ENCODE measurements at places on chromosomes 11 and 22.

DNA sequence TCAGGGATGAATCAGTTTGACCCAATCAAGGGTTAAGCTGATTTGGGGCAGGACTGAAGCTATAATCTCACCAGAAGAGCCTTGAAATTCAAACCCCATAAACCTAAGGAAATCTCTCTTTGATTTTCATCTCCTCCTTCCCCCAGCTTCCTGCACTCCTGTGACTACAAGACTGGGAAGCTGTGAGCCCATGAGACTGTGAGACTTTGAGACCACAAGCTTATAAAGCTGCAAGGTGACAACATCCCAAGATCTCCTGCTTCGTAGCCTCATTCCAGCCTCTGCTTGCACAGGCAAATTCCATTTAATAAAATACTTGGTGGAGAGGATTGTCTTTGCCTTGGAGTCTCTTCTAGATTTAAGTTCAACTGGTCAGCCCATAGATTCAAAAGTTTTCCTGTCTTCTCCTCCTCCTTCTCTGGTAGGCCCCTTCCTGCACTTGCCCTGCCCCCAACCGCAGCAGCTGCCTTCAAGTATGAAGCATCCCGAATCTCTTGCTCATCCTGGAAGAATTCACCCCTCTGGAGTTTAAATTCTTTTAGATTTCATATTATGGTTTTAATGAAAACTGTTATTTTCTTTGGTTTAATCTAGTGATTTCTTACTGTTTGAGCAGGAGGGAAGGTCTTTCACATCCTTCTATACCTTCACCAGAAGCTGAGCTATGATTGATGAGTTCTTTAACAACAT lies 42.1 kb downstream of the PAMR1 start:
- H3K4me1 ChIP-seq = no peaks in the 10 kb centered on the region
- no peak for DNase-seq
- H3K27me3 ChIP-seq = peaks cover 3% of the 10 kb centered on the region
- H3K4me3 ChIP-seq = no peak overlapping the region

GRCh38 chr11:2214527-2215229 lies 43.1 kb upstream of the TH start:
- H3K4me3 ChIP-seq = no peak overlapping the region
- no peaks in the 10 kb centered on the region for H3K36me3 ChIP-seq
- H3K27ac ChIP-seq = no peak overlapping the region

DNA sequence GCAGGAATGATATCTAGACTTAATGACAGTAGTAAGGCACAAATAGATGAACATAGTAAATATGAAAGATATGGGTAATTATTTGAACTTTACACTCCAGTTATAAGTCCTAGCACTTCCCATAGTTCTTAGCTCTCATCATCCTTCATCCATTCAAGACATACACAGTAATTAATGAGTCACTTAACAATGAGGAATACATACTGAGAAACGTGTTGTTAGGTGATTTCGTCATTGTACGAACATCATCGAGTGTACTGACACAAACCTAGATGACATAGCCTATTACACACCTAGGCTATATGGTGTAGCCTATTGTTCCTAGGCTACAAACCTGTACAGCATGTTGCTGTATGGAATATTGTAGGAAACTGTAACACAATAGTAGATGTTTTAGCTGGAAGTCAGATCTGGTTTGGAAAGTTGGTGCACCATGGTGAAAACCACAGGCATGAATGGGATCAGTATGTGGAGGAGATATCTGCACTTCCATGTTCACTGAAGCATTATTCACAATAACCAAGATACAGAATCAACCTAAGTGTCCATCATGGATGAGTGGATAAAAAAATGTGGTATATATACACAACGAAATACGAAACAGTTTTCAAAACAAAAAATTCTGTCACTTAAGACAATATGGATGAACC lies 229.9 kb upstream of the PITPNB start:
- DNase-seq = no peak
- no peaks in the 10 kb centered on the region for H3K27me3 ChIP-seq
- no peak overlapping the region for H3K4me3 ChIP-seq
- peaks cover 4% of the 10 kb centered on the region for H3K4me1 ChIP-seq
- H3K36me3 ChIP-seq = no peaks in the 10 kb centered on the region

DNA sequence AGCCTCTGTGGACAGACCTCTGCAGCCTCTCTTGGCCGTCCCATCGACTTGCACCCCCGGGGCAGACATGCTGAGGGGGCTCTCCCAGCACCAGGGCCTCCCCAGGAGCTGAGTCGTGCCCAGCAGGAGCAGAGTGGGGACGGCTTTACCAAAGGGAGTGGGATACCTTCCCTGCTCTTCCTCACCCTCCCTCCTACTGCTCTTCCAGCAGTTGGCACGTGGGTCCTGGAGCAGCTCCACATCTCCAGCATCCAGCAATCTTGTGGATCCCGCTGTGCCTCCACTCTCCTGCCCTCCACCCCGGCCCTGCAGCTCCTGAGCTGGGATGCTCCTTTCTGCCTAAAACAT lies 854.0 kb downstream of the BRD1 start:
- H3K27me3 ChIP-seq = no peaks in the 10 kb centered on the region
- DNase-seq = no peak
- H3K4me3 ChIP-seq = no peak overlapping the region
- no peak overlapping the region for H3K27ac ChIP-seq
- no peaks in the 10 kb centered on the region for H3K36me3 ChIP-seq
- H3K4me1 ChIP-seq = no peaks in the 10 kb centered on the region

DNA sequence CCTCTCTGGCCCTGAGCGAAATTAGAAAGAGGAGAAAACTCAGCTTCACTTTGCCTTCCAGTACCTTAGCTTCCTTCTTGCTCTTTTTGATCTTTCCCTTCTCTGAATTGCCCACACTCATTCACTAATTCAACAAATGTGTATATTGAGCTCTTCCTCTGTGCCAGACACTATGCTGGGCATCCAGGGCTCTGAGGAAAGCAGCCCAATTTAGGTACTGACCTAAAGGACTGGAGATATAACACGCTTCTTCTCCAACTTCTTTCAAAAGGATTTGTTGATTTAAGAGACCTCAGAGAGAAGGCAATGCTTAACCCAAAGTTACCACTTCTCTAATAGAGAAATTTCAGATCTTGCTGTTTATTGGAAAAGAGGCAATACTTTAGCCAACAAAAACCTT lies 103.6 kb downstream of the TMPRSS5 start:
- no peak for DNase-seq
- H3K27ac ChIP-seq = peak overlapping the region; percentile 64
- peaks cover 20% of the 10 kb centered on the region for H3K4me1 ChIP-seq
- H3K4me3 ChIP-seq = no peak overlapping the region

DNA sequence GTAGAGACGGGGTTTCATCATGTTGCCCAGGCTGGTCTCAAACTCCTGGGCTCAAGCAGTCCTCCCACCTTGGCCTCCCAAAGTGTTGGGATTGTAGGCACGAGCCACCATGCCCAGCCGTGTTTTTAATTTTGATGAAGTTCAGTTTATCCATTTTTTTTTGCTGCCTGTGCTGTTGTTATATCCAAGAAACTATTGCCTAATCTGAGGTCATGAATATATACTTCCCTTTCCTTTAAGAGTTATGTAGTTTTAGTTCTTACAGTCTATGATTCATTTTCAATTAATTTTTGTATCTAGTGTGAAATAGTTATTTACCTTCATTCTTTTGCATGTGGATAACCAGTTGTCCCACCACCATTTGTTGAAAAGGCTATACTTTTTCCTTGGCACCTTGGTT lies 50.3 kb upstream of the SORL1-AS1 start:
- H3K4me3 ChIP-seq = no peak overlapping the region
- H3K36me3 ChIP-seq = no peaks in the 10 kb centered on the region
- H3K27ac ChIP-seq = no peak overlapping the region
- no peaks in the 10 kb centered on the region for H3K4me1 ChIP-seq
- no peak for DNase-seq

DNA sequence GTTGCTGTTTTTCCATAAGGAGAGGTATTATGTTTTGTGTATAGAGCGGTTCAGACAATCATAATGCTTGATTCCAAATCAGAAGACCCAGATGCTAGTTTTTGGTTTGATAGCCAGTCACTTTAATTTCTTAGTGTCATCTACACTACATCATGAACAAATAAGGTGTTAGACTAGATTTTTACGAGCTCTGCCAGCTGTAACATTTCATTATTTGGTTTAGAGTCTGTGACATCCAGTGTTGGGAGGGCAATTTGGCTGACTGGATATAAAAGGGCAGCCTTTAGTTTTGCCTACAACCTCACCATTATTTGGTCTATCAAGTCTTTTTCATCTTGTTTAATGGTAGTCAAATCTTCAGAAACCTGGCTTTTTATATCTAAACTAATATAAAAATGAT lies 30.2 kb upstream of the FBXO3 start:
- DNase-seq = no peak
- no peaks in the 10 kb centered on the region for H3K36me3 ChIP-seq
- no peak overlapping the region for H3K27ac ChIP-seq

DNA sequence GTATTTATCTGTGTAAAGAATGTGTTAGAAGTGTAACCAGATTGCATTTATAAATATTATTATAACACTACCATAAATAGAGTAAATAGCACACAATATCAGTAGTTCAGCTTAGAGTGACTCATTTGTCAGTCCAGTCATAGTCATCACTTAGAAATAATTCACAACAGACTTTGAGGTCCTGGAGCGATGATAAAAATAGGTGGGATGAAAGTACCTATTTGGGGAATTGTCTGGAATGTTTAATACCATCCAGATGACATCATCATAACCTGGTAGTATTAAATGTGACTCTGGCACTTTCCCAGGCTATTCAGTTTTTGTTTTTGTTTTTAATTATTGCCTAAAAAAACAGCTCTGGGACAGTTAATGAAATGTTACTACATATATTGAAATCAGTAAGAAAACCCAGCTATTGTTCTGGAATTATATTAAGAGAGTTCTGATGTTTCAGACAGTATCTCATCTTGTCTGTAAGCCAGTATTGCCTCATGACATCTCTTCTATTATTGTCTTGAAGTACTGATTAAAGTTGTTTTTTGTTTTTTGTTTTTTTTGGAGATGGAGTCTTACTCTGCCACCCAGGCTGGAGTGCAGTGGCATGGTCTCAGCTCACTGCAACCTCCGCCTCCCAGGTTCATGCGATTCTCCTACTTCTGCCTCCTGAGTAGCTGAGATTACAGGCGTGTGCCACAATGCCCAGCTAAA lies 74.8 kb downstream of the SIK2 start:
- H3K4me3 ChIP-seq = no peak overlapping the region
- H3K27me3 ChIP-seq = no peaks in the 10 kb centered on the region
- peaks cover 29% of the 10 kb centered on the region for H3K4me1 ChIP-seq
- peak overlapping the region; percentile 68 for H3K27ac ChIP-seq

GRCh38 chr11:12195768-12196167 lies 85.4 kb downstream of the MICAL2 start:
- no peak overlapping the region for H3K27ac ChIP-seq
- no peaks in the 10 kb centered on the region for H3K36me3 ChIP-seq
- H3K4me3 ChIP-seq = no peak overlapping the region
- peaks cover 7% of the 10 kb centered on the region for H3K4me1 ChIP-seq
- DNase-seq = no peak

DNA sequence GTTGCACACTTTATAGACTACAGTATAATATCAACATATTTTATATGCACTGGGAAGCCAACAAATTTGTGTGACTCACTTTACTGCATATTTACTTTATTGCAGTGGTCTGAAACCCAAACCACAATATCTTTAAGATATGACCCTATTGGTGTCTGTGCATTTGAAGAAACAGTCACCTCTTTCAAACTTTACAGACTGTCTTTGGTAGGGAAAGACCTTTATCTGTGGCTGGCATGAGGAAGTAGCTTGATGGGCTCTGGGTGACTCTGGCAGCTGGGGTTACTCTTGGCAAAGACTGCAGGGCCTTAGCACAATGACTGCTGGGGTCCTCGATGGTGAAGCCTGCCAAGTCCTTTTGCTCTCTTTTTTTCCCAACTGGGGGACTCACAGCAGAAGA lies 21.3 kb upstream of the ABTB2 start:
- no peak overlapping the region for H3K4me3 ChIP-seq
- H3K27ac ChIP-seq = no peak overlapping the region
- no peaks in the 10 kb centered on the region for H3K36me3 ChIP-seq
- no peaks in the 10 kb centered on the region for H3K4me1 ChIP-seq

DNA sequence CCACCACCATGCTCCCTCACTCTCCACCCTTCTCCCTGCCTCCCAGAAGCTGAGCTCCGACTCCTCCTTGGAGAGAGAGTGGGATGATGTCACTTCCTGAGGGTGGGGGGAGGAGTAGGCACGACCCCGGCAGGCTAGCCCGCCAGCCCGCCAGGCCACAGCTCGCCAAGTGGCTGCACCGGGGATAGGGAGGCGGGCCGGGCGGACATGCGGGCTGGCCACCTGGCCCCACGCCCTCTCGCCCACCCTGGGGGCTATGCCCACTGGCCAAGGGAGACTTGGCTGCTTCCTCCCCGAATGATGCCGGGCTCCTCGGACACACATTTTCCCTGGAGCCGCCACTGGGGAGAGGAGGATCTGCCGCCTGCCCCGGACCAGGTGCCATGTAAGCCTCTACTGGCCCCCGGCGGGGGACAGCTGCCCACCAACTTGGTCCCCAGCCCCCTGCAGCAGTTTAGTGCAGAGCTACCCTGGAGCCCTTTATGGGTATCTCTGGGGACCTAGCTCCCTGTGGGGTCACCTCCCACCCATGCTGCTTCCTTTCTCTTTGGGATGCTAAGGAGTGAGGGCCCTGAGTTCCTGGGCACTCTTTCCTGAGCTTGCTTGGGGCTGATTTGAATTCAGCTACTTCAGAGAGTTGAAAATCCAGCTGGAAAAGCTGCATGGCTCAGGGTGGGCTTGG lies 33.7 kb upstream of the MYRF start:
- no peak overlapping the region for H3K27ac ChIP-seq
- H3K4me3 ChIP-seq = peak overlapping the region; percentile 29

- H3K27ac ChIP-seq = no peak overlapping the region
- H3K4me3 ChIP-seq = no peak overlapping the region
- H3K27me3 ChIP-seq = no peaks in the 10 kb centered on the region
- no peak for DNase-seq
These were observed 45.6 kb upstream of the CHRM4 start for GRCh38 chr11:46437122-46437689.

- H3K36me3 ChIP-seq = peaks cover 49% of the 10 kb centered on the region
- H3K27me3 ChIP-seq = no peaks in the 10 kb centered on the region
- no peaks in the 10 kb centered on the region for H3K4me1 ChIP-seq
- no peak for DNase-seq
- H3K27ac ChIP-seq = no peak overlapping the region
- H3K4me3 ChIP-seq = no peak overlapping the region
These were observed 50.9 kb downstream of the AP2A2 start for GRCh38 chr11:976431-977160.

- no peaks in the 10 kb centered on the region for H3K27me3 ChIP-seq
- no peak for DNase-seq
- H3K4me1 ChIP-seq = peaks cover 65% of the 10 kb centered on the region
- H3K4me3 ChIP-seq = peak overlapping the region; percentile 76
These were observed 1.8 kb downstream of the AHNAK start for GRCh38 chr11:62544581-62545436.

- peak overlapping the region; percentile 78 for H3K27ac ChIP-seq
- no peaks in the 10 kb centered on the region for H3K36me3 ChIP-seq
- H3K27me3 ChIP-seq = no peaks in the 10 kb centered on the region
- DNase-seq = no peak
- H3K4me3 ChIP-seq = peak overlapping the region; percentile 67
These were observed 72.5 kb upstream of the ZBED5 start for GRCh38 chr11:10930224-10930971.
